ENCODE measurements at places on chromosomes 2 and 18.

GRCh38 chr2:30178618-30179434 lies 32.0 kb downstream of the YPEL5 start:
- H3K27ac ChIP-seq: no peak overlapping the region
- H3K4me1 ChIP-seq: no peaks in the 10 kb centered on the region
- H3K4me3 ChIP-seq: no peak overlapping the region
- no peaks in the 10 kb centered on the region for H3K36me3 ChIP-seq
- DNase-seq: no peak
- H3K27me3 ChIP-seq: no peaks in the 10 kb centered on the region

- H3K27me3 ChIP-seq: no peaks in the 10 kb centered on the region
- H3K27ac ChIP-seq: no peak overlapping the region
- H3K36me3 ChIP-seq: no peaks in the 10 kb centered on the region
These were observed 175.2 kb upstream of the PKDCC start for GRCh38 chr2:41872646-41873045.

DNA sequence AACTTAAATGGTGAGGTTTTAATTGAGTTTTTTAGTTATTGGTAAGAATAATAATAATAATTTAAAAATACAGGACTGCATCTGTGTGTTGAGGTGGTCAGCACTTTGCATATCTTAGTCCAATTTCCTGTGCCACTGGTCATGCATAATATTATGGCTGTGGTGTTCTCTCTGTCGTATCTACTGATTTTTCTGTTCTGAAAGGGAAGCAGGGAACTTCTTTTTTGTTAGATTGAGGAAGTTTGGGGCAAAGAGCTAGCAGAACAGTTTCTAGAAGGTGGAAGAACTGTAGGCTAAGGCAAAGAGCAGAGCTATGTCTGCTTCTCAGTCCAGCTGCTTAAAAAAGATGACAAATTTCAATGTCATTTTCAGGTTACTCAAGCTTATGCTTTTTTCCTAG lies 74.3 kb downstream of the XRCC5 start:
- H3K4me3 ChIP-seq: no peak overlapping the region
- peaks cover 13% of the 10 kb centered on the region for H3K36me3 ChIP-seq
- H3K27ac ChIP-seq: no peak overlapping the region
- H3K4me1 ChIP-seq: no peaks in the 10 kb centered on the region

DNA sequence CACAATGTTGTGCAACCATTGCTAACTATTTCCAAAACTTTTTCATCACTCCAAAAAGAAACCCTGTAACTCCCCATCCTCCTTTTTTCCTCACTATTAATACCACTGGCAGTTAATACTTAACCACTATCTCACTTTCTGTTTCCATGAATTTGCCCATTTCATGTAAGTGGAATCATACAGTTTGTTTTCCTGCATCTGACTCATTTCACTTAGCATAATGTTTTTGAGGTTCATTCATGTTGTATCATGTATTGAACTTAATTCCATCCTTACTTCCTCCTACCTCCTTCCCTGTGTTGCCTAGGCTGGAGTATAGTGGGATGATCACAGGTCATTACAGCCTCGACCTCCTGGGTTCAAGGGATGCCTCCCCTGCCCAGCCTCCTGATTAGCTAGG lies 68.3 kb downstream of the FAM117B start:
- H3K27ac ChIP-seq: no peak overlapping the region
- no peaks in the 10 kb centered on the region for H3K27me3 ChIP-seq
- no peak for DNase-seq
- H3K4me3 ChIP-seq: no peak overlapping the region

GRCh38 chr2:233021771-233022170 lies 8.7 kb upstream of the NGEF start:
- H3K4me3 ChIP-seq: no peak overlapping the region
- no peak overlapping the region for H3K27ac ChIP-seq
- no peaks in the 10 kb centered on the region for H3K36me3 ChIP-seq
- no peaks in the 10 kb centered on the region for H3K27me3 ChIP-seq
- DNase-seq: no peak

DNA sequence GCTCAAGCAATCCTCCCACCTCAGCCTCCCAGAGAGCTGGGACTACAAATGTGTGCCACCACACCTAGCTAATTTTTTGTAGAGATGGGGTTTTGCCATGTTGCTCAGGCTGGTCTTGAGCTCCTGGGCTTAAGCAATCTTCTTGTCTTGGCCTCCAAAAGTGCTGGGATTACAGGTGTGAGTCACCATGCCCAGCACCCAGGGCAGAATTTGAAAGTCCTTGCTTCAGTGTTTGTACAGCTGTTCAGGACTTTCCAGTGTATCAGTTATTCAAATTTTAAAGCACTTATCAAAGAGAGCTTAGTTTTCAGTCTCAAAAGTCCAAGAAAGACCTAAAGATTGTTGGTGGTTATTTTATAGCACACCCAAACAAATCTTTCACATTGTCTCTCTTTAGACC lies 43.6 kb upstream of the VPS54 start:
- H3K27me3 ChIP-seq: no peaks in the 10 kb centered on the region
- H3K36me3 ChIP-seq: no peaks in the 10 kb centered on the region
- peak; percentile 75 for DNase-seq
- H3K4me1 ChIP-seq: peaks cover 24% of the 10 kb centered on the region
- H3K27ac ChIP-seq: peak overlapping the region; percentile 27
- no peak overlapping the region for H3K4me3 ChIP-seq

DNA sequence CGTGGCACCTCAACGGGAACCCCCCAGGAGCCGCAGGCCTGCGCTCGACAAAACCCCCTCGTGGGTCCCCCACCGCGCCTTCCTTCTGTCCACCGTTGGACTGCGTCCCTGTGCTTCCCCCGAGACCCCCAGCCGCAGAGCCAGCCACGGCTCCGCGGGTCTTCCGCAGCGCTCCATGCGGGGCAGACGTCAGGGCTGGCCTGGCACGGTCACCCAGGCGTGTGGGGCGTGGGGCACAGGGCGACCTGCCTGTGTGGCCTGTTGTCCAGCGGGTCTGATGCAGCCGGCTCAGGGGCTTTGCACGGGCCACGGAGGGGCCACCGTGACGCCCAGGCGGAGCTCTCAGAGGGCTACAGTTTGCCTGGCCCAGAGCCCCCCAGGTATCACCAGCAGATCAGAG lies 11.0 kb downstream of the NFATC1 start:
- no peak overlapping the region for H3K4me3 ChIP-seq
- H3K4me1 ChIP-seq: no peaks in the 10 kb centered on the region
- no peaks in the 10 kb centered on the region for H3K27me3 ChIP-seq
- H3K27ac ChIP-seq: no peak overlapping the region

DNA sequence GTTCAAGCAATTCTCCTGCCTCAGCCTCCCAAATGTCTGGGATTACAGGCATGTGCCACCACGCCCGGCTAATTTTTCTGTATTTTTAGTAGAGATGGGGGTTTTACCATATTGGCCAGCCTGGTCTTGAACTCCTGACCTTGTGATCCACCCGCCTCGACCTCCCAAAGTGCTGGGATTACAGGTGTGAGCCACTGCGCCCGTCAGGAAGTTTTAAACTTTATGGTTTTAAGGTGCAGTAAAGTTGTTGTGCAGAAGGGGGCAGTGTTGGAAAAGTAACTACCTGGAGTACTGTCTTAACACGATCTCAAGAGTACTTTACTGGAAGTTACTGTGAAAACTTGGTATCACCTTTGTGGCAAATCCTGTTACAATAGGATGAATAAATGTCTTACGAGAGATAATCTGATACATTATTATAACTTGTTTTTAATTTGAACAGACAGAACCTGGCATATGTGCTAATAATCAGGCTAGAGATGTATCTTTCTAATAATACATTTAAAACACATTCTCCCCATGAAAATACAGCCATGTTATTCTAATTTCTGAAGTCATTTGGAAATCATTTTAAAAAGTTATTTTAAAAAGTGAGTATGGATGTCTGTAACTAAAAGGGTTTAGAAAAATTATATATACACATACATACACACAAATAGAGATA lies 10.8 kb downstream of the SPDYA start:
- no peaks in the 10 kb centered on the region for H3K27me3 ChIP-seq
- DNase-seq: peak; percentile 65
- no peaks in the 10 kb centered on the region for H3K36me3 ChIP-seq
- H3K4me1 ChIP-seq: no peaks in the 10 kb centered on the region

DNA sequence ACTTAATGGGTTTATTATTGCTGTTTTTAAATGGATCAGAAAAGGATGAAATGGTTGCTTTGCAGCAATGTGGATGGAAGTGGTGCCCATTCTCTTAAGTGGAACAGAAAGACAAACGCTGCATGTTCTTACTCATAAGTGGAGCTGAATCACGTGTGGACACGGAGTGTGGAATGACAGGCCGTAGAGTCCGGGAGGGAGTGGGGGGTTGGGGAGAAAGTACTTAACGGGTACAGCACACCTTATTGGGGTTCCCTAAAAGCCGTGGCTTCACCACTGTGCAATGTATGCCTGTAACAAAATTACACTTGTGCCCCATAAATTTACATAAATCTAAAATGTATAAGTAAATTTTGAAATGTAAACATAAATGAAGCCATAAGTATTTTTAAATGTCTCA lies 64.0 kb upstream of the CTDP1 start:
- no peak overlapping the region for H3K27ac ChIP-seq
- H3K36me3 ChIP-seq: no peaks in the 10 kb centered on the region
- H3K4me1 ChIP-seq: no peaks in the 10 kb centered on the region

DNA sequence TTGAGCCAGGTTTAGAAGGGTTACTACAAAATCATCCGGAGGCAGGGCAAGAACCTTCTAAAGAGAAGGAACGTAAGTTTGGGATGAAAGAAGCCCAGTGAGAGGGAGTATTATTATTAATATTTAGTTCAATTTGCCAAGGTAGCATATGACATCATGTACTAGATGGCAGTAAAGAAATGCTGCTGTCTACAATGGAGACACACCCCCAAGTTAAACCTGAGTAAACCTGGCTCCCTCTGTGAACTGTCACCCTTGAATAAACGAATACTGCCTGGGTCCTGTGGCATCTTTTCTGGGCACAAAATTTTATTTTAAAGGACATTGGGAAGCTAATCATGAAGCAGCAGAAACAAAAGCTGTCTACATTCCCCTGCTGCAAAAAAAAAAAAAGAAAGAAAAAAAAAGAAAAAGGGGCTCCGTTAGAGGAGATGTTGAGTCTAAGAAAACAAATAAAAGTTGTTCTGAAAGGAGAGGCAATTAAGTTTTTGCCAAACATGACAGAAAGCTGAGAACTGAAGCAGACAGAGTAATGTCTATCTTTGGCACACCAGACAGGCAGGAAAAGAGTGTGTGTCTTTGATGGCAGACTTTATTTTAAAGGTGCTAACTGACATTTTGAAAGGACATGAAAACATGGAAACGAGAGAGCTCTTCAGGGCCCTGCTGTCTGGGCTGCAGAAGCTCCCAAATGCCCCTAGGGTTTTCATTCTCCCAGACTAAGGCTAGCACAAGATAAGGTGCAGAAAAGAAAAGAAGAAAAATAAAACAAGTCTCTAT lies 557.7 kb upstream of the CHAC2 start:
- no peak for DNase-seq
- H3K27ac ChIP-seq: no peak overlapping the region
- H3K4me1 ChIP-seq: no peaks in the 10 kb centered on the region
- no peaks in the 10 kb centered on the region for H3K27me3 ChIP-seq

- H3K4me1 ChIP-seq: no peaks in the 10 kb centered on the region
- peaks cover 96% of the 10 kb centered on the region for H3K27me3 ChIP-seq
- H3K4me3 ChIP-seq: no peak overlapping the region
These were observed 24.6 kb downstream of the CROCC2 start for GRCh38 chr2:240930631-240931318.

GRCh38 chr2:195898505-195899191 lies 170.0 kb downstream of the DNAH7 start:
- H3K27ac ChIP-seq: no peak overlapping the region
- H3K4me1 ChIP-seq: no peaks in the 10 kb centered on the region
- DNase-seq: no peak
- H3K27me3 ChIP-seq: no peaks in the 10 kb centered on the region
- H3K36me3 ChIP-seq: no peaks in the 10 kb centered on the region
- H3K4me3 ChIP-seq: no peak overlapping the region

- H3K27ac ChIP-seq: peak overlapping the region; percentile 73
- peaks cover 30% of the 10 kb centered on the region for H3K4me1 ChIP-seq
- DNase-seq: peak; percentile 89
- H3K4me3 ChIP-seq: no peak overlapping the region
- no peaks in the 10 kb centered on the region for H3K27me3 ChIP-seq
- H3K36me3 ChIP-seq: no peaks in the 10 kb centered on the region
These were observed 45.5 kb downstream of the CDC42EP3 start for GRCh38 chr2:37625796-37626571.

GRCh38 chr2:61288070-61288841 lies 126.3 kb downstream of the C2orf74 start:
- no peak overlapping the region for H3K27ac ChIP-seq
- no peak overlapping the region for H3K4me3 ChIP-seq
- no peaks in the 10 kb centered on the region for H3K27me3 ChIP-seq

GRCh38 chr2:121809607-121810006 lies 54.2 kb downstream of the TSN start:
- no peak overlapping the region for H3K27ac ChIP-seq
- no peaks in the 10 kb centered on the region for H3K4me1 ChIP-seq
- no peaks in the 10 kb centered on the region for H3K27me3 ChIP-seq
- no peak for DNase-seq
- H3K36me3 ChIP-seq: no peaks in the 10 kb centered on the region

- no peaks in the 10 kb centered on the region for H3K27me3 ChIP-seq
- peaks cover 9% of the 10 kb centered on the region for H3K4me1 ChIP-seq
- H3K36me3 ChIP-seq: peaks cover 6% of the 10 kb centered on the region
- no peak overlapping the region for H3K4me3 ChIP-seq
These were observed 13.2 kb upstream of the CEP68 start for GRCh38 chr2:65043001-65043400.

GRCh38 chr18:39660141-39660540 lies 2094.5 kb upstream of the CELF4 start:
- no peak overlapping the region for H3K27ac ChIP-seq
- no peaks in the 10 kb centered on the region for H3K36me3 ChIP-seq
- no peak for DNase-seq
- H3K4me1 ChIP-seq: no peaks in the 10 kb centered on the region
- no peak overlapping the region for H3K4me3 ChIP-seq

DNA sequence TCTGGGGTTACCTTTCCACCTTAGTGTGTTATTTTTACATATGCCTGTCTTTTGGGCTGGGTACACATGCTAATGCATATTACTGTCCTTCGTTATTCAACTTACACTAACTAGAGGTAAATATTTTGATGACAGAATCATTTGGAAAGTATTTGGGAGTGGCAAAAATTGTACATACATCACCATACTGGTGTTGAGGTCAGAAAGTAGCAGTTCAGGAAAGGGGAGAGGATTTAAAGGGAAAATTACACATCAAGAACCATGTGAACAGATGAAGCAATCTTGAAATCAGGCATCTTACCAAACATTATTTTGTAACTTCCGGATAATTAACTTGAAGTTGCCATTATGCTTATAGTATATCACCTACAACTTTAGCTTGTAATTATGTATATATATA lies 379.7 kb downstream of the RND3 start:
- H3K4me3 ChIP-seq: no peak overlapping the region
- no peaks in the 10 kb centered on the region for H3K27me3 ChIP-seq
- no peak for DNase-seq
- no peaks in the 10 kb centered on the region for H3K4me1 ChIP-seq
